BJ (cell line): ENCODE measurements at places on chromosomes 1 and 21. TPM values are rescaled to one million over a fixed set of nuclear protein-coding genes. Genes with fewer than 3 reads are reported as not detected.

- DNase-seq: no peak
Measured at GRCh38 chr1:172941471-172941870, 109.3 kb downstream of the TNFSF18 start.

- DNase-seq: no peak
Measured at GRCh38 chr1:1122078-1122811, 6.4 kb upstream of the C1orf159 start.

DNA sequence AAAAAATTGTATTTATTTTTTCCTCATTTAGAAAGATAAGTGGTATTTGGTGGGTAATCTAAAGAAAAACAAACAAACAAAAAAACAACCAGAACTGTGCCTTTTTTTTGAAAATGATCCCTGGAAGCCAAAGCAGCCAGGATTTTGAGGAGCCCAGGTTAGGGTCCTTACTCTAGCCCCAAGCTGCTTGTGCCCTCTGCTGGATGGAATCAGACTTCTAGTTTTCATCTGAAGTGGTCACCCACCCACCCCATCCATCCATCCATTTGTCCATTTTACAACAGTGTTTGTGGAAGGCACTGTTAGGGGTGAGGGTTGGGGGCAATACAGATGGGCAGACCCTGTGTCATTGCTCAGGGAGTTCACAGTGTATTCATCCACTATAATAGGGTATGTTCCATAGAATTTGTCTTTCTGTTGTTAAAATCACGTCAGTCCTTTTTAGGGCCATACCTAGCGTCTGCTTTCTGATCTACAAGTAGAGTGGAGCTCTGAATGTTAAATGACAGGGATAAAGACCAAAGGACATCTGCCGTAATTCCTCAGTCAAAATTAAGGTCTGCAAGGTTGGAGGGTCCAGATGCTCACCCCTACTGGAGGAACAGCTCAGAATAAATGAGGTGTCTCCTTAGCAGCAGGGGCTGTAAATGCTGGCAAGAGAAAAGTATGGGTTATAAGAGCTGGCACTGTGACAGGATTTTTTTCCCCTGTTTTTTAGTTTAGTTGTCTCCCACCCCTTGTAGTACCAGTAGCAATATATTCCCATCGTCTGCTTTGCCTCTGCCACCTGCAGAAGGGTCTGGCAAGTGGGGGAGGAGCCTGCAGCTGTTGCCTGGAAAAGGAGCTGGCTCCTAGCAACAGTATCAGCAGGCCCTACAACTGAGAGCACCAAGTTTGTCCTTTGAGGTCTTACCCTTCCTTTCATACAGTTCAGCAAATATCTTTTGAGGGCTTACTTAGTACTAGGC is 3.2 kb downstream of the LRRC42 start:
- DNase-seq: no peak

GRCh38 chr1:198437332-198437731 is 103.1 kb downstream of the ATP6V1G3 start:
- DNase-seq: no peak

DNA sequence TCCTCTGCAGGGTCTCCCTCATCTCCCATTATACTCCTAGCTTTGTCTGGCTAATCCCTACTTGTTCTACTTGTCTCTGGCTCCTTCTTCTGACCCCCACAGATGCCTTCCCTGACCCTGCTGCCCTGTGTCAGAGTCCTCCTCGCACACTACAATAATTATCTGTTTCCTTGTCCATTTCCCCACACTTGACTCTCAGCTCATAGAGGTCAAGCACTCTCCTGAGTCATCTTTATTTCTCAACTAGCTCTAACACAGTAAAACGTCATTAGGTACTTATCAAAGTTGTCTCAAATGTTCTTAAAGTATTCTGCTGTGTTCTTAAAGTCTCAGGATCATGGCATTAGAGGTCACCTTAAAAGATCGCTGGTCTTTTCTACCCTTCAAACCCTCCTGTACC is 47.1 kb downstream of the C8A start:
- no peak for DNase-seq

Gene ADORA1
- polyA plus RNA-seq: 2.1 and 2.4 TPM in 2 replicates

GRCh38 chr1:8161546-8162105 is 135.5 kb upstream of the ERRFI1 start:
- DNase-seq: no peak

Gene S1PR1
- 11.8 and 12.2 TPM in 2 replicates for polyA plus RNA-seq

- peak; percentile 59 for DNase-seq
Measured at GRCh38 chr1:94801919-94802546, 18.1 kb upstream of the SLC44A3 start.

Gene ETNK2
- polyA plus RNA-seq: 27.2 and 30.7 TPM in 2 replicates

Gene CRYBG2
- polyA plus RNA-seq: 0.20 and 0.44 TPM in 2 replicates

Gene GFI1
- polyA plus RNA-seq: 0.04 and 0.07 TPM in 2 replicates

Gene PIP5K1A
- 138 and 171 TPM in 2 replicates for polyA plus RNA-seq

Gene CDC20
- 58.4 and 107 TPM in 2 replicates for polyA plus RNA-seq

- no peak for DNase-seq
Measured at GRCh38 chr1:167599957-167600581, 30.0 kb upstream of the RCSD1 start.

DNA sequence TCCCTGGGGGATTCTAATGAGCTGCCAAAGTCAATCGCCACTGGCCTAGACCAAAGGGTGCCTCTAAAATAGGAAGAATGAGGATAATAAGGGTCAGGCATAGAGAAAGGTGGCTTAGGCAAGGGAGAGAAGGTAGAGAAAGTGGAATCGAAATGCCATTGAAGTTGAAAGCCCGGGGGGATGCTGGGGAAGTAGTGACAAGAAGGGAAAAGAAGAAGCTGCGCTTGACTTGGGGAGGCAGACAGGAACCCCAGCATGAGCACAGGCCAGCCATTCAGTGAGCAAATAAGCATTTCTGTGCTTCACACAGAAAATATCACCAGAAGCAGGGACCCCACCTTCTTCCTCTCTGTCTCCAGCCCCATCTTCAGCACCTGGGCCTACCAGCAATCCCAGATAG is 1.5 kb downstream of the CD2 start:
- DNase-seq: no peak

DNA sequence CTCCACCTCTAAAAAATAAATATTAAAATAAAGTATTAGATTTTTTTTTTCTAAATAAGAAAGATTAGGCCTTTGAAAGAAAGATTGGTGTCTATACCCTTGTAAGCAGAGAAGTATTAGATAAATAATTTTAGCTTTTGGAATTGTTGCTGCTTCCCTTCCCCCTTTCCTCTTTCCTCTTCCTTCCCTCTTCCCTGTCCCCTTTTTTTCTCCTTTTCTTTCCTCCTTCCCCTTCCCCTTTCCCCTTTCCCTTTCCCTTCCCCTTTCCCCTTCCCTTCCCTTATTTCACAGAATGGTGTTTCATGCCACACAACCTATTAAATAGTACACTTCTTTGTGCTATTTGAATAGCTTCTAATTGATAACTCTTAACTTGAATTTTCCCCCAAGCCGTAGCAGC is 69.8 kb upstream of the QSOX1 start:
- DNase-seq: no peak

Gene UBE2U
- not detected in 2 replicates for polyA plus RNA-seq

- DNase-seq: no peak
Measured at GRCh38 chr1:1753607-1754005, 24.7 kb downstream of the NADK start.

DNA sequence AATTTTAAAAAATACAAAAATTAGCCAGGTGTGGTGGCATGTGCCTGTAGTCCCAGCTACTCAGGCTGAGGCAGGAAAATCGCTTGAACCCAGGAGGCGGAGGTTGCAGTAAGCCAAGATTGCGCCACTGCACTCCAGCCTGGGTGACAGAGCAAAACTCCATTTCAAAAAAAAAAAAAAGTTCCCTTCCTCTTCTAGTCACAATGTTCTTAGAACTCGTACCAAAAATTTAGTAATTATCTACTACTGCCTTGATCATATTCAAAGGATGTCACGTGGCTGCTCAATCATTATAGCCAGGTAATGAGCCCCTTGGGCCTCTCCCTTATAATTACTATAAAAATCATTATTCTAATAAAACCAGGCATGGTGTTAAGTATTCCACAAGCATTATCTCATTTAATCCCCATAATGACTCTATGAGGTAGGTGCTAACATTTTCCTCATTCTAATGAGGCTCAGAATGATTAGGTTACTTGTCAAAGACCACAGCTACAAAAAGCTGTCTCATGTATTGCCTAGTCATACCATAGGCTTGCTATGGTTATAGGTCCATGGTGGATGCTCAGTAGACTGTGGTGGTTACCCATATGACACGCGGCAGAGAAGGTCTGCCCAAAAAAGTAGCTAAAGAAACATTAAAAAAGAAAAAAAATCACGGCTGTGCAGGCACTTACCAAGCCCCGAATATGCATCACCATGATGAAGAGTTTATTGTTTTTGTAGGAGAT is 15.5 kb upstream of the PPP1R15B start:
- DNase-seq: no peak

GRCh38 chr1:234691567-234691966 is 81.6 kb upstream of the IRF2BP2 start:
- DNase-seq: no peak

DNA sequence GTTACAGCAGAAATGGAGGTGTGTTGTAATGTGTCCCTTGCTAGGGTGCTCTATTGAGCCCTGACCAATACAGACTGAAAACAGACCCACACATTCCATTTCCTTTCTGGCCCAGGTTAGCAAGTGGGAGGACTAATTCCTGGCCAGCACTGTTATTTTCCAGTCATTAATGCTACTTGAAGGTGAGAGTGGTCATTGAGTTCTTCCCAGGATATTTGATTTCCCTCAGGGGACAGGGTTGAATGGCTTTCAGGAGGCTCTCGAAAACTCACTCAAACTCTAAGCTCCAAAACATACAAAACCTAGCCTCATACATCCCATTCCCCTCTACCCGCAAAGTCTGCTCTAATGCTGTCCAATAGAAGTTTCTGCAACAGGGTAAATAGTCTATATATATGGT is 6.2 kb downstream of the LRRC52 start:
- DNase-seq: no peak

DNA sequence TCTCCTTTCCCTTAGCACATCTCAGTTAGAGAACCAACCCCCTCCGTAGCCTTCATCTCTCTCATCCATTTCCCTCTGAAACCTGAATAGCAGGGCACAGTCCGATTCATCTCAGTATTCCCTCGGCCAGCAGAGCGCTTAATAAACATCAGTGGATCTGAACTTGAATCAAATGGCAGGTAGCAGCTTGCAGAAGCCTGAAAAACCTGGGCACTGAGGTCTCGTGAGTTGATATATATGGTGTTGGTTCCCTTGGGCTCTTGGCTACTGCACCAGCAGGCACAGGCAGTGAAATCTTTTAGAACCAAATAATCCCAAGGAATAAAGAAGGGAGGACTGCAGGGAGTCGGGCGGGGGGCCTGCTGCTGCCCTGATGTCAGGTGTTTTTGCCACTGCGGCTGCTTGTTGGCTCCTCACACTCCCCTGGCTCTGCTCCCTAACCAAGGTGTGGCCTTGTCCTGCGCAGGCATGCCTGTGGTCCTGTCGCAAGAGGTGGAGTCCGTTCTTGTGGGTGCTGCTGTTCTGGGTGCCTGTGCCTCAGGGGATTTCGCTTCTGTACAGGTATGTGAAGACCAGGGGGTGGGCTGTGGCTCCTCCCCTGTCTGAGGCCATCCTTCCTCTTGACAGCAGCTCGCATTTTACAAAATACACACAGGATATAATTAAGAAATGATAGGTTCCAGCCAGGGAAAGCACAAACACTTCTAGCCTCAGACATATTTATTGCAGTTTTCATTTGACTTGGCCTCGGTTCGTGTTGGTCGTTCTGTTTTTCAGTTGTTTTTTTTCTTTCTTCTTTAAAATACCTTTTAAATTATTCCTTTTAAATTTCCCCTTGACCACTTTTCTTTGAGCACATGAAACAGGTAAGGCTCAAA is 140.9 kb upstream of the HOOK1 start:
- no peak for DNase-seq

Gene SH2D1B
- polyA plus RNA-seq: 0.05 TPM in 1 of 2 replicates, not detected in the other

Gene KCNE1
- polyA plus RNA-seq: 0.31 and 0.47 TPM in 2 replicates

Gene KCNJ9
- polyA plus RNA-seq: not detected in 2 replicates

Gene CR1L
- polyA plus RNA-seq: not detected in 2 replicates

- DNase-seq: no peak
Measured at GRCh38 chr1:94110946-94111740, 9.8 kb downstream of the ABCA4 start.

Gene RYR2
- polyA plus RNA-seq: not detected in 2 replicates

DNA sequence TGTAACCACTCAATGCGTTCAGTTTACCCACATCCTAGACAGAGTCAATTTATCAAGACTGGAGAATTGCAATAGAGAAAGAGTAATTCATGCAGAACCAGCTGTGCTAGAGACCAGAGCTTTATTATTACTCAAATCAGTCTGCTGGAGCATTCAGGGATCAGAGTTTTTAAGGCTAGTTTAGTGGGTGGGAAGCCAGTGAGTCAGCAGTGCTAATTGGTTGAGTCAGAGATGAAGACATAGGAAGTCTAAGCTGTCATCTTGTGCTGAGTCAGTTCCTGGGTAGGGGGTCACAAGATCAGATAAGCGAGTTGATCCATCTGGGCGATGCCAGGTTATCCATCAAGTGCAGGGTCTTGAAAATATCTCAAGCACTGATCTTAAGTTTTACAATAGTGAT is 499.6 kb downstream of the MRPL39 start:
- DNase-seq: no peak

DNA sequence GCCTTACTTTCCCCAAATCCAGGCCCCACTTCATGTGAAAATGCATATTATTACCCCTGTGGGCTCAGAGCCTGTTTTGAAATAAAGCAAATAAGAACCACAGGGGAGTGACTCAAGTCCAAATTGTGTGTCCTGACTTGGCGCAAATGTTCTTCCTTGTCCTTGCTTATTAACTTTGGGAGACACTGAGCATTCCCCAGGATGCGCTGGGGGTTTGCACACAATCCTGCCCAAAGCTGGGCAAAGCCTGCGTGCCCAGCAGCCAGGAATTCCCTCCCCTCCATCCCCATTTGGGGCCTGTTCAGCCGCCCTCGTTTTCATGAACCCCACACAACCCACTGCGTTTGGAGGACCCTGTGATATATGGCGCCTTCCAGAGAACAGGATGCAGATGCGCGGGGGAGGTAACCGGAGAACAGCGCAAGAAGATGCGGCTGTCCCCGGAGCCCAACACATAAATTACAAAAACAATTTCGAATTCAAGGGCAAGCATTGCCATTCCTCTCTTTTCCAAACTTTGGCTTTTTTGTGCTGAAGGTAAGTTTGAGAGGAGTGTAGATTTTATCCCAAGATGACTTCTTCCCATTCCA is 42.4 kb upstream of the CLDN14 start:
- no peak for DNase-seq

DNA sequence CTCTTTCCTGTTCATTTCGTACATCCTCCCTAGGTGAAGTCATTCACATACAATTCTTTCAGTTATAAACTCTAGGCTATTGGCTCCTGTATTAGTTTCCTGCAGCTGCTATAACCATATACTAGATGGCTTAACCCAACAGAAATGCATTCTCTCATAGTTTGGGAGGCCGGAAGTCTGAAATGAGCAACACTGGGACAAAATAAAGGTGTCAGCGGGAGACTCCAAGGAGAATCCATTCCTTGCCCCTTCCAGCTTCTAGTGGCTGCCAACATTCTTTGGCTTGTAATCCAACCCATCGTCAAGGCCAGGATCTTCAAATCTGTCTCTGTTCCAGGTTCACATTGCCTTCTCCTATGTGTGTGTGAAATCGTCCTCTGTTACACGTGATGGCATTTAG is 71.3 kb downstream of the TOR3A start:
- no peak for DNase-seq

Gene RIMS3
- 0.43 and 0.59 TPM in 2 replicates for polyA plus RNA-seq

GRCh38 chr1:35885961-35886558 is 3.1 kb downstream of the AGO1 start:
- DNase-seq: no peak

Gene PTPRF
- 70.3 and 97.0 TPM in 2 replicates for polyA plus RNA-seq
